SK-N-DZ (cell line): ENCODE measurements at places on chromosomes 3 and 15.

- DNase-seq = peak; percentile 76
Measured at GRCh38 chr15:96307856-96308394, 22.6 kb upstream of the NR2F2 start.

GRCh38 chr15:93088981-93089726, at the start of gene RGMA:
RGMA (minus strand) TSS chr15:93089211; CDS start chr15:93088932, 279 bp downstream.
- DNase-seq = no peak

GRCh38 chr3:46276497-46277099, 34.3 kb downstream of the CCR3 start:
- no peak for DNase-seq

GRCh38 chr3:184236033-184236410, 6.6 kb downstream of the VWA5B2 start:
- no peak for DNase-seq

- DNase-seq = peak; percentile 93
Measured at GRCh38 chr3:29764041-29764440, 483.2 kb downstream of the RBMS3 start.

GRCh38 chr15:30859091-30859874, 44.4 kb upstream of the FAN1 start:
- DNase-seq = peak; percentile 22

DNA sequence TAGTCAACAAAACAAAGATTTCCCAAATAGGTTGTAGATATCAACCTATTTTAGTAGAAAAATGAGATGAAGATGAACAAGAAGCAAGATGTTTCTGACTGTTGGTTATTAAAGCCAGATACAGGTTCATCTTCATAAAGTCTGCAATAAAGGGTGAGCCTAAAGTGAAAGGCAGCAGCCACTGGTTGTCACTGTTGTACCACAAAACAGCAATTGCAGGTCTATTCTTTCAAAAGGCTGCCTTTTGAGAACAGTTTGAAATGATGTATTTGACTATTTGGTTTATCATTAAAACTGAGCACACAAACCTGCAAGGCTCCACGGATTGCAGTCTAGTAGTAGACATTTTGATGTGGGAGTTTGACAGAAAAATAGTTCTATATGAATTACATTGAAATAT, 543.4 kb downstream of the GBE1 start:
- DNase-seq = peak; percentile 65

DNA sequence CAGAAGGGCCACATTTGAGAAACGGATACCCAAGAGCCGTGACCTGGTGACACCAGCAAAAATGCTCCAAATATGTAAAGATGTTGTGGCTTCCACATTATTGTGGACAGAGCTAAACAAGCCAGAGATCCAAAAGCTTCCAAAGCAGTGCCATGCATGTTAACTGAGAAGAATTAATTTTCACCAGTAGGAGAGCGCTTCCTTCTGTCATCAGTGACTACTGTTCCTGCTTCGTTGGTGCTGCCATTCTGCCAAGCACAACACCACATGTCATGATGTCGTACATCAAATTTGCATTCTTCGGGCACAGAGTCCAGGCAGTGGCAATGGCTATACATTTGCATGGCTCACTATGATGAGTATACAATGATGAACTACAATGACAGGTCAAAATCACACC, 19.1 kb upstream of the CHST2 start:
- DNase-seq = no peak
